ENCODE measurements at places on chromosomes 12 and 14. TPM values are rescaled to one million over a fixed set of nuclear protein-coding genes. Genes with fewer than 3 reads are reported as not detected.

Gene KCNH5
- total RNA-seq: not detected

Gene FAM186B
- 0.20 TPM for total RNA-seq

Gene GLIPR1L1
- total RNA-seq: not detected

Gene KRT3
- total RNA-seq: not detected

Gene ANKRD33
- 1.5 TPM for total RNA-seq

Gene NPC2
- 86.8 TPM for total RNA-seq

Data from subcutaneous preadipocyte (primary cell).